ENCODE measurements at places on chromosomes 6 and 20.

GRCh38 chr6:27138837-27139755 lies 108.4 kb upstream of the PRSS16 start:
- DNase-seq, result peak; percentile 74

GRCh38 chr6:82906951-82907350 lies 158.7 kb downstream of the UBE3D start:
- DNase-seq, result no peak

- DNase-seq, result no peak
These were observed 17.9 kb downstream of the PLCG1 start for GRCh38 chr20:41155261-41155660.

- DNase-seq, result no peak
These were observed 23.7 kb downstream of the SPATA2 start for GRCh38 chr20:49891476-49892110.

GRCh38 chr6:36145495-36145894 lies 15.2 kb downstream of the MAPK13 start:
- no peak for DNase-seq

GRCh38 chr6:125421836-125422235 lies 120.1 kb upstream of the HDDC2 start:
- no peak for DNase-seq

- no peak for DNase-seq
These were observed 129.0 kb upstream of the BMP5 start for GRCh38 chr6:56004426-56004825.

GRCh38 chr6:41934278-41935192 lies 7.1 kb downstream of the CCND3 start:
- DNase-seq, result no peak

DNA sequence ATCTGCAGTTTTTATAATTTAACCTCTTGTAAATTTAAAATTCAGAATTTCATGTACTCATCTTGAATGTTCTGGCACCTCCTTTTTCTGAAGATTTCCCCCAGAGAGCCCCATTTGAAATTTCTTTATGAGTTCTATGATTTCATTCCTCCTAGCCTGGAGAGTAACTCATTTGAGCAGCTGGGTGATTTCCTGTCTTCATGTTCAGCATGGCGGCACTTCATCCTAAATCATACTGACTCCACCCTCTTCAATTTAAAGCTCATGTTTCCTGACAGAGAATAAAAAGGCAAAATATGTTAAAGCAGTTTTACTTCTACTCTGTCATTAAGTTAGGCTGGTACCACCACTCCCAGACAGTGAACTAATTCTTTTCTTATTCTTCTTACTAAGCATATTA lies 250.9 kb upstream of the POU3F2 start:
- no peak for DNase-seq

GRCh38 chr20:47274401-47275108 lies 81.9 kb downstream of the ZMYND8 start:
- peak; percentile 29 for DNase-seq
